ENCODE measurements at places on chromosomes 3 and 15.

DNA sequence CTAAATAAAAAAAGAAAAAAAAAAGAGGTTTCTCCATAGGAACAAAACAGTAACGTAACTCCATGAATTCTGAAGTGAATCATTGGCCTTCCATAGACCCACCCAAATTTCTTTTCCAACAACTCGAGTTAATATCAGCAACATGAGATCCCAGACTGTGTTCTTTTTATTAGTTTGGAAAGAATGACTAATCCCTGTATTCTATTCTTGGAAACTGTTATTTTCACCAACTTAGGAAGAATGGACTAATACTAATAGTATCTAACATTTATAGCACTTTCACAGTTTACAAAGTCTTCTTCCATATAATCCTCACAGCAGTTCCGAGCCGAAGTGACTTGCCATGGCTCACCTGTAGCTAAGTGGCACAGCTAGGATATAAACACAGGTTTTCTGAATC is 72.7 kb upstream of the SLC4A7 start:
- DNase-seq, result no peak

- no peak for DNase-seq
Observed at GRCh38 chr3:160446522-160447056, 3.0 kb downstream of the TRIM59 start.

DNA sequence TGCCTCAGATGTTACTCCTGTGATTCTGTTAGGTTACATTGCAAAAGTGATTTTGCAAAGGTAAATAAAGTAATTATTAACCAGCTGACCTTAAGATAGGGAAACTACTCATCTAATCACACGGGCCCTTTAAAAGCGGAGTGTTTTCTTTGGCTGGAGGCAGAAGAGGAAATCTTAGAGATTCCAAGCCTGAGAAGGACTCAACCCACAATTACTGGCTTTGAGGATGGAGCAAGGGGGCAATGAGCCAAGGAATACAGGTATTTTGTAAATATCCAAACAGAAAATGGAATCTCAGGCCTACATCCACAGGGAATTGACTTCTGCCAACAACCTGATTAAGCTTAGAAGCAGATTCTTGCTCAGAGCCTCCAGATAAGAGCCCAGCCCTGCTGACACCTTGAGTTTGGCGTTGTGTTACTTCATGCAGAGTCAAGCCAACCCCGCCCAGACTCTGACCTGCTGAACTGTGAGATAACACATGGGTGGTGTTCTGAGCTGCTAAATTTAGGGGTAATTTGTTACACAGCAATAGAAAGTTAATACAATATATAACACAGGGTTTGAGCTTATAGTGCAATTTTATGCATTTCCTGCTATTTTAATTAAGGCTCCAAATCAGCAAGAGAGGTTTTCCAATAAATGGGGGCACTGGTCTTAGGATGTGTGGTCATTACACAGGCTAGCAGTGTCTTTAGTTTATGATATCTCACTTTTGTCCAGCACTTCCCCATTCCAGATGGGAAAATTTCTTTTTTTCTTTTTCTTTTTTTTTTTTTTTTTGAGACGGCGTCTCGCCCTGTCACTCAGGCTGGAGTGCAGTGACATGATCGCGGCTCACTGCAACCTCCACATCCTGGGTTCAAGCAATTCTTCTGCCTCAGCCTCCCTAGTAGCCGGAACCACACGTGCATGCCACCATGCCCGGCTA is 19.5 kb downstream of the NFKBIZ start:
- DNase-seq, result no peak

GRCh38 chr3:14266361-14266760 is 87.7 kb downstream of the LSM3 start:
- DNase-seq, result no peak

GRCh38 chr3:173976281-173976680 is 578.7 kb downstream of the NLGN1 start:
- no peak for DNase-seq

DNA sequence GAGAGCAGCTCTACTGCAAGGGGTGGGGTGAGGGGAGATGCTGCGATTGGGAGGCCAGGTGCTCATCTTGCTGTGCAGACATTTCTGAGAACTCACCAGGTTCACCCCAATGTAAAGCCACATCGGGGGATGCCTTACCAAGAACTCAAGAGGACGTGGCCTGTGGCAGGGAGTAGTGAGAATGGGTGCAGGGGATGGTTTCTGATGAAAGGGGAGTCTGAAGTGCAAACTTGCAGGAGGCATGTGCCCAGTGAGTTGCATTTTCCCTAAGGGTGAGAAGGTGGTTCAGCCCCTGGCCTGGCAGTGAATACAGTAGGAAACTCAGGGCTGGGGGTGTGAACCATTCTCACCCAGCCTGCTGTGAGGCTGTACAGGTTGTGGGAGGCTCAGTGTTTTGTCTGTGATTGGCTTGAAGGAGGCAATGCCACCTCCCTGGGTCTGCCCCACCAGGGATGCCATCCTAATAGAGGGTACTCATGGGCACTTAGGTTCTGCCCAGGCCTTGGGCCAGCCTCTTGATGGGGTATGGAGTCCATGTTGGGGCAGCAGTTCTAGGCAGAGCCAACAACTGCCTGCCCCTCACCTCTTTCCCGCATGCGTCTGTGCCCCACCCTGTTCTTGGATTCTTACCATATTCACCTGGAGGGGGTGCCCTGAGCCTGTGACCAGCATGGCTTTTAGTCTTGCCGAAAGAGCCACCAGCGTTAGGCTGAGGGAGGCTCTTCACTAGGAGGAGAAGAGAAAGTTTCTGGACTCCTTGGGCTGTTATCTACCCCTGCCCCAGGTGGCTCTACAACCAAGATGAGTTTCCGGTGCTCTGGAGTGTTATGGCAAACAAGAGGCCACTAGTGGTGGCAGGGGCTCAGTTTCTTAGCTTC is 4.5 kb downstream of the HEMK1 start:
- DNase-seq, result no peak
